ENCODE measurements at places on chromosomes 7 and 10.

DNA sequence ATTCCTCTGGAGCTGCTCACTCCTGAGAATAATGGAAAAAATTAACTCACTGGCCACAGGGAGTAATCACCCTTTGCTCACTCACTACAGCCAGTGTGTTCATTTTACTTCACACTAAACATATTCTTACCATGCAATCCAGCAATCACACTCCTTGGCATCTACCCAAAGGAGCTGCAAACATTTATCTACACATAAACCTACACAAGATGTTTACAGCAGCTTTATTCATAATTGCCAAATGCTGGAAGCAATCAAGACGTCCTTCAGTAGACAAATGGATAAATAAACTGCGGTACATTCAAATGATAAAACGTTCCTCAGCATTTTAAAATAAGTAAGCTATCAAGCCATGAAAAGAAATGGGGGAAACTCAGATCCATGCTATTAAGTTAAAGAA lies 34.2 kb upstream of the POM121L12 start:
- no peak for DNase-seq

DNA sequence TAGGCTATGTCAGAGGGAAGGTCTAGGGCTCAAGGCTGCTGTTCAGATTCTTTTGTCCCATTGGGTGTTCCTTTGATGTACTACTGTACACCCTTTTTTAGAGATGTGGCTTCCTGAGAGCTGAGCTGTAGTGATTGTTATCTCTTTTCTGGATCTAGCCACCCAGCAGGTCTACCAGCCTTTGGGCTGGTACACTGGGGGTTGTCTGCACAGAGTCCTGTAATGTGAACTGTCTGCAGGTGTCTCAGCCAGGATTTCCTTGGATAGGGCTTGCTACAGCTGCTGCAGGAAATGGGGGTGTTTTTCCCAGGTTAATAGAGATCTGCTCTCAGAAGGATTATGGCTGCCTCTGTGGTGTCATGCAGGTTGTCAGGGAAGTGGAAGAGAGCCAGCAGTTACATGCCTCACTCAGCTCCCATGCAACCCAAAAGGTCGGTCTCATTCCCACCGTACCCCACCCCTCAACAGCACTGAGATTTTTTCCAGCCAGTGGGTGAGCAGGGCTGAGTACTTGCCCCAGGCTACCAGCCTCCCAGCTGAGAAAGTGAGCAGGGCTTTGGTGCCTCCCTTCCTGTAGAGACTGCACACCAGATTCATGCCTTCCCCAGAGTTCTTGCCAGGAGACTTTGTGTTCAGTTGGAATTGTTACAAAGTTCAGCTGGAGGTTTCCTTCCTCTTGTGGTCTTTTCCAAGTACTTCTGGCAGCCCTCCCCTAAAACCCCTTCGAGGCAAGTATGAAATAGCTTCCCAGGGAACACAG lies 63.3 kb downstream of the ZNF107 start:
- DNase-seq: no peak

- DNase-seq: no peak
Measured at GRCh38 chr7:61576-62360, 130.6 kb upstream of the FAM20C start.

- DNase-seq: no peak
Measured at GRCh38 chr10:58712141-58712540, 199.5 kb downstream of the BICC1 start.

- no peak for DNase-seq
Measured at GRCh38 chr7:157713591-157713990, 376.8 kb downstream of the DNAJB6 start.

- no peak for DNase-seq
Measured at GRCh38 chr7:151927011-151927410, 29.2 kb upstream of the GALNTL5 start.

DNA sequence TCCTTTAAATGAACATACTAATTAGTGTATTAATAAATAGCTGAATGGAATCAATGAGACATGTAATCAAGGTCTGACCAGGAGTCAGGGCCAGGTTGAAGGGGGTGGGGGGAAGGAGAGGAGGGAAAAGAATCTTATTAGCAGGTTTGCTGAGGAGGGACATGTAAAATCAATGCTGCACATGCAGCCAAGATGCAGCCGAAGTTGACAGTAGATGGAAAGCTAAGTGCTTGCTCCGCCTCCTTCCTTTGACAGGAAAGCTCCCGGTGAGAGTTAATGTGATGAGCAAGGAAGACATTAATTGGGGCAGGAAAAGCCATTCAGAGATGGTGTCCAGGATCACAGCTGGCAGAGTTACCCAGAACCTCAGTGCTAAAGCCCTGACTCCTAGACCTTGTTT lies 24.4 kb downstream of the PLXNA4 start:
- DNase-seq: no peak

DNA sequence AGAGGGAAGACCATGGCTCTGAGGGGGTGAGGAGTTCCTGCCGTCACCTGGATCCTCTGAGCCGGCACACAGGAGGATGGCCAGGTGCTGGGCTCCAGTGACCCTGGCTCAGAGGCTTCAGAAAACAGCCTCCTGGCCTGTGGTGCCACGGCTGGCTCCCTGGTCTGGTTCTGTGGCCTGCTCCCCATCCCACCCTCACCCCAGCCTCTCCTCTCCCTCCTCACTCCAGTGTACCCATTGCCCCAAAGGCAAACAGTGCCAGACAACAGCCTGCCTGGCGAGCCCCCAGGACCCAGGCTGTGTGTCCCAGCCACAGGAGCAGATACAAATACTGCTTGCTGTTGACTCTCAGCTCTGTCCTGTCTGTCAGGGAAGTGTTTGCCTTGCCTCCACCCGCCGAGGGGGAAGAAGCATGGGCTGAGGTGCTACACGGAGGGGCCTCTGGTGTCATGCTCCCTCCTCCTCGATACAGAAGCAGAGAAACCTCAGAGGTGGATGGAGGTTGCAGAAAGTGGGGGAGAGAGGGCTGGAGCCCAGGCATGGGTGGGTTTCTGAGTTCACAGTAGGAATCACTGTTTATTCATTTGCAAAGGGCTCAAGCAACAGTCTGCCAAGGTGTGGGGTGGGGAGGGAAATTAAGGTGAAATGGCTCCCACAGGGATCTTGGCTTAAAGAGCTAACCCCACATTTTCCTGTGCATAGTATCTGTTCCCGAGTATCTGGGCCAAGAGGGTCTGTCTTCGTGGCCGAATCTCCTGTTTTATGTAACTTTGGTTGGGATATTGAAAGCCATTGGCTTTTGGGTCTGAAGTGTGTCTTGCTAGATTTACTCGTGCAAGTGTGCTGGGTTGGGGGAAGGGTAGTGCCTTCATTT lies 5.5 kb downstream of the ADRA2A start:
- DNase-seq: no peak

GRCh38 chr10:47067949-47068940 lies 157.0 kb downstream of the PTPN20 start:
- DNase-seq: no peak

DNA sequence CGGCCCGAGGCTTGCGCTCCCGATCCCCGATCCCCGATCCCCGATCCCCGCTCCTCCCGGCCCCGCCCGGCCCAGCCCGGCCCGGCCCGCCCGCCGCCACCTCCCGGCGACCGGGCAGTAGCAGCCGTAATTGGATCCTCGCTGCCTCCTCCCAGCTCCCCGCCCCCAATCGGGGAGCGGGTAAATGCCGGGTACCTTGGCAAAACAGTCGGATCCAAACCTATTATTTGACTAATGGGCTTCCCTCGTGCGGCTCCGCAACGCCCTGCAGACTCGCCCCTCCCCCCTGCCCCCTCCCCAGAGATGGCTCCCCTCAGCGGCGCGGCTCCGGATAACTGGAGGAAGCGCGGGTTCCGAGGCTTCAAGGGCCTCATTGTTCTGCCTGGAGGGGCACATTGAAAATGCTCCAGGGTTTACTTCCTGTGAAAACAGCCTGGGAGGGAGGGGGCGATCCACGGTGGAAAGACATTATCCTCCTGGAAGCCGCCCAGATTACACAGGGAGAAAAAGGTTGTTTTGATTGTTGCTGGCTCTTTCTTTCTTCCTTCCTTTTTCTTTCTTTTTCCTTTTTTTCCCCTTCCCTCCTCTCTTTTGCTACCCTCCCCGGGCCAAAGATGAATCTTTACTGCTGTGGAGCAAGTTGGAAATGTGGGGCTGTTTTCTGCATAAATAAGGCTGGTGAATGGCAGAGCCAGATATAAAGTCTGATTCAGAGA lies 94.7 kb upstream of the ZMIZ1 start:
- DNase-seq: no peak

DNA sequence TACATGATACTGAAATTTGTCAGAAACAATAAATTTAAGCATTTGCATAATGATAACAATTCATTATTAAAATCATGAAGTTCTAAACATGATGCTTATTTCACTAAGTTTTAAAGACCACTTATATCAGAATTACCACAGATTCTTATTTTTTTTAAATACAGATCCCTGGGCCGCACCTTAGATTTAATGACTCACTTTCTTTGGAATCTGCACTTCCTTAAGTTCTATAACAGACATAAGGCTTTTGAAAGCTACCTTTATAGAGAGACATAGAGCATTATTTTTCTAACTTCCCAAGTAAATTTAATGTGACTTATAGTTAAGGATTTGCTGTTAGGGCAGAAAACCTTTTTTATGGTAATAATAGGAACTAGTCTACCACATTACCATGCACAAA lies 214.9 kb downstream of the IPMK start:
- DNase-seq: no peak

DNA sequence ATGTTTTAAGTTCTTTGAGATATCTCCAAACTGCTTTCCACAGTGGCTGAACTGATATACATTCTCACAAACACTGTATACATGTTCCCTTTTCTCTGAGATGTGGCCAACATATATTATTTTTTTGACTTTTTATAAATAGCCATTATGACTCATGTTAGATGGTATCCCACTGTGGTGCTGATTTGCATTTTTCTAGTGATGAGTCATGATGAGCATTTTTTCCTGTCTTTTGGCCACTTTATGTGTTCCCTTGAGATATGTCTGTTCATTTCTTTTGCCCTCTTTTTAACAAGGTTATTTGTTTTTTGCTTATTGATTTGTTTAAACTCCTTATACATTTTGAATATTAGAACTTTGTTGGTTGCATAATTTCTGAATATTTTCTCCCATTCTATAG lies 1055.1 kb downstream of the NXPH1 start:
- no peak for DNase-seq

DNA sequence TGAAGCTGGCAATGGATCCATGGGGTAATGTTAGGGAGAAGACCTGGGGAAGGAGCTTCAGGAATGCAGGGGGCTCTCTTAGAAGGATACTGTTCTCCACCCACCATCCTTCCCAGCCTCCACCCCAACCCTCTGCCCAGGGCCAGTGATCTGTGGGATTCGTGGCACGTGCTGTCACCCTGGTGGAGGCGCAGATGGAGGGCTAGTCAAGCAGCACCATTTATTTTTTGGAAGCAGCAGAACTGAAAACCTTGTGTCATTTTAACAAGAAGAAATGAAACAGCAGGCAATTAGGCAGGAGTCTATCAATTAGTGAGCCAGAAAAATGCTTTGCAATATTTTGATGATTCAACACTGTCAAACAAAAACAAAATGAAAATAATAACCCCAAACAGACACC lies 155.9 kb downstream of the SH2D4B start:
- DNase-seq: no peak

DNA sequence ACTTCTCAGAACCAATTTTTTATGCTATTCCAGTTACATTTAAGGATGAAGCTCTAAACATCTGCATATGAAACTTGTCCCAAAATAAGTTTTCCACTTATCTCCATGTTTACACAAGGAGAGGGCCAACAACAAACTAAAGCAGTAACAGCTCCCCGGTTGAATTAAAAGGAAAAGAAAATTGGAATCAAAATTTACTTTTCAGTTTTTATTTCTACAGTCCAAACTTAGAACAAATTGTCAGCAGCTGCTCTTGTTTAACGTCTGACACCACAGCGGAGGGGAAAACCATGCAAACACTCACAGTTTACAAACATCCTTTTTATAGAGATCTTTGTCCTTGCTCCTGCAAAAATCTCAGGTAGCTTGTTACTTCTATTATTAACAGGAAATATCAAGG lies 101.3 kb downstream of the COL28A1 start:
- no peak for DNase-seq

GRCh38 chr10:71973777-71974488 lies 9.7 kb downstream of the CHST3 start:
- DNase-seq: no peak

- DNase-seq: no peak
Measured at GRCh38 chr10:103621783-103622125, 128.2 kb downstream of the NEURL1 start.

- DNase-seq: no peak
Measured at GRCh38 chr10:115861864-115862263, 411.1 kb downstream of the GFRA1 start.

- DNase-seq: no peak
Measured at GRCh38 chr10:79063071-79063491, 5.7 kb upstream of the ZMIZ1 start.

DNA sequence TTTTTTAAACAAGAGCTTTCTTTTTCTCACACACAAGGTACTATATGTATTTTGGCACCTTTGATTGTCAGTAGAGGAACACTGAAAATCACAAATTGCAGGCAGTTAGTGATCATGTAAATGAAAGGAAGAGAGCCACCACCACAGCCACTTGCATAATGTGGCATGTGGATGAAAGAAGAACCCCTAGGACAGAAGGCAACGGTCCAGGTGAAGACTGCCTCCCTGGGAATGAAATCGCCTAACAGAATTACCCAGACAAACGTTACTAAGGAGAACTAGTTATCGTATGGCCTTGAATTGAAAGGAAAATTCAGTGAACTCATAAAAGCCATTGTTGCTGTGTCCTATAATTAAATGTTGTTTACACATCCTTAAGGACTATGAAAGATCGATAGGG lies 41.2 kb upstream of the PTPRZ1 start:
- DNase-seq: no peak

DNA sequence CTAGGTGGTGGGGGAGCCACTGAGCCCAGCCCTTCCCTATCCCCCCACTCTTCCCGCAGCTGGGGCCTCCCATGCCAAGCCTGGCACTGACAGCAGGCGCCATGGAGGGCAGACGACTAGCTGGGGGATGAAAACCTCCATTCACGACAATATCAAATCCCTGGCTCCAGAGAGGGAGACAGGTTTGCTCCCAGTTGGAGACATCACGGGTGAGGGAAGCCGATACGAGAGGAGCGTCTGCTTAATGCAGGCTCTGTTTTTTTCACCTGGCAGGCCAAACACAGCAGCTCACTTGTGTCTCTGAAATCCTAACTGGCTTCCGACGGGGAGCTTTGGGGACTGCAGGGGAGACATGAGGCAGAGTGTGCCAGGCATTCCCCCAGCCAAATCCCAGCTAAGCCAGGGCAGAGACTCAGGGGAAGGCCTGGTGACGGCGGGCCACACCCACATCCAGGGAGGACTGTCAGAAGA lies 307.4 kb upstream of the ZMIZ1 start:
- DNase-seq: no peak

GRCh38 chr7:19707240-19707639 lies 1.6 kb downstream of the POLR1F start:
- no peak for DNase-seq

- DNase-seq: no peak
Measured at GRCh38 chr7:51456431-51457060, 139.9 kb upstream of the COBL start.

DNA sequence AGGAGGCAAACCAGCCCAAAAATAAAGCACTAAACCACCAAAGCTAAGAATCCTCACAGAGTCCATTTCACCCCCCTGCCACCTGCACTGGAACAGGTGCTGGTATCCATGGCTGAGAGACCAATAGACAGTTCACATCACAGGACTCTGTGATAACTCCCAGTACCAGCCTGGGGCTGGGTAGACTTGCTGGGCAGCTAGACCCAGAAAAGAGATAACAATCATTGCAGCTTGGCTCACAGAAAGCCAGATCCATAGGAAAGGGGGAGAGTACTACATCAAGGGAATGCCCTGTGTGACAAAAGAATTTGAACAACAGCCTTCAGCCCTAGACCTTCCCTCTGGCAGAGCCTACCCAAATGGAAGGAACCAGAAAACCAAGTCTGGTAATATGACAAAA lies 13.6 kb upstream of the SLC25A28 start:
- DNase-seq: no peak

GRCh38 chr10:23065181-23065948 lies 30.0 kb upstream of the MSRB2 start:
- no peak for DNase-seq
